ENCODE measurements at places on chromosomes 12 and 14. TPM values are rescaled to one million over a fixed set of nuclear protein-coding genes. Genes with fewer than 3 reads are reported as not detected.

LMNTD1 gene
- polyA plus RNA-seq = 0.47 TPM

SDSL gene
- 4.7 TPM for polyA plus RNA-seq

TC2N gene
- polyA plus RNA-seq = 29.2 TPM

RDH16 gene
- 0.86 TPM for polyA plus RNA-seq

- no peak overlapping the region for H3K4me3 ChIP-seq
- peaks cover 35% of the 10 kb centered on the region for H3K27me3 ChIP-seq
- H3K4me1 ChIP-seq = peaks cover 13% of the 10 kb centered on the region
- H3K36me3 ChIP-seq = no peaks in the 10 kb centered on the region
Observed at GRCh38 chr14:104133496-104133895, 4.9 kb upstream of the KIF26A start.

- H3K27me3 ChIP-seq = peaks cover 59% of the 10 kb centered on the region
- H3K27ac ChIP-seq = no peak overlapping the region
Observed at GRCh38 chr12:4829793-4830162, 79.9 kb upstream of the KCNA1 start.

- no peaks in the 10 kb centered on the region for H3K4me1 ChIP-seq
- H3K27ac ChIP-seq = no peak overlapping the region
- no peaks in the 10 kb centered on the region for H3K36me3 ChIP-seq
Observed at GRCh38 chr14:72617391-72618031, 276.4 kb downstream of the DPF3 start.

- H3K27ac ChIP-seq = no peak overlapping the region
- H3K4me3 ChIP-seq = no peak overlapping the region
- H3K36me3 ChIP-seq = peaks cover 33% of the 10 kb centered on the region
- no peak for DNase-seq
Observed at GRCh38 chr12:117188121-117188665, 2.1 kb downstream of the FBXO21 start.

- no peak overlapping the region for H3K4me3 ChIP-seq
- H3K27ac ChIP-seq = no peak overlapping the region
- no peaks in the 10 kb centered on the region for H3K27me3 ChIP-seq
- DNase-seq = peak; percentile 23
Observed at GRCh38 chr12:100706033-100706432, 88.5 kb upstream of the ANO4 start.

- H3K27ac ChIP-seq = no peak overlapping the region
- H3K36me3 ChIP-seq = no peaks in the 10 kb centered on the region
- no peak for DNase-seq
- H3K27me3 ChIP-seq = peaks cover 13% of the 10 kb centered on the region
- H3K4me3 ChIP-seq = no peak overlapping the region
- H3K4me1 ChIP-seq = no peaks in the 10 kb centered on the region
Observed at GRCh38 chr12:15227004-15227679, 5.9 kb upstream of the RERG start.

All from left lung (tissue), 14 donors.